RPMI7951 (cell line): ENCODE measurements at places on chromosomes 7 and 10. TPM values are rescaled to one million over a fixed set of nuclear protein-coding genes. Genes with fewer than 3 reads are reported as not detected.
A peak's percentile ranks its signal among the peaks of the same experiment; 100 is the strongest.

GRCh38 chr7:127678947-127679346, 27.0 kb downstream of the SND1 start:
- peak; percentile 42 for DNase-seq

- no peak for DNase-seq
Observed at GRCh38 chr7:124718032-124718766, 47.4 kb downstream of the GPR37 start.

Gene MKX
- 0.12 TPM in 1 of 2 replicates, not detected in the other for total RNA-seq

Gene KCP
- total RNA-seq = under 0.01 TPM in 1 of 2 replicates, not detected in the other
